Effector memory CD4-positive, alpha-beta T cell (primary cell): ENCODE measurements at places on chromosomes 7 and 10.

- no peak for DNase-seq
These were observed 201.6 kb upstream of the LRRN3 start for GRCh38 chr7:110889335-110889734.

- no peak for DNase-seq
These were observed 73.2 kb downstream of the VCL start for GRCh38 chr10:74071157-74071556.

DNA sequence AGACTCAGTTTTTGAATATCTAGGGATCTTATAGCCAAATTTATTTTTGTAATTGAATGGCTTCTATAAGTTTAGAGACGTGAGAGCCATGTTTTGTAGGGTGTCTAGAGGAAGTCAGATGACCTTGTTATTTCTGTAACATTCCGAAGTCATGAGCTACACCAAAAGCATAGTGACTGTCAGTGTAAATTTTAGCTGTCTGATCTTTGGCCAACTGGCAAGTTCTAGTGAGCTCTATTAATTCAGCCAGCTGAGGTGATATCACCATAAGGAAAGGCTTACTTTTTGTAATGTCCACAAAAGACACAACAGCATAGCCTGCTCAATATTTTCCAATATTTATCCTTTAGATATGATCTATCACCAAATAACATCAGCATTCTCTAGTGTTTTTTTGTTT is 9.9 kb upstream of the NT5C3A start:
- DNase-seq: no peak

DNA sequence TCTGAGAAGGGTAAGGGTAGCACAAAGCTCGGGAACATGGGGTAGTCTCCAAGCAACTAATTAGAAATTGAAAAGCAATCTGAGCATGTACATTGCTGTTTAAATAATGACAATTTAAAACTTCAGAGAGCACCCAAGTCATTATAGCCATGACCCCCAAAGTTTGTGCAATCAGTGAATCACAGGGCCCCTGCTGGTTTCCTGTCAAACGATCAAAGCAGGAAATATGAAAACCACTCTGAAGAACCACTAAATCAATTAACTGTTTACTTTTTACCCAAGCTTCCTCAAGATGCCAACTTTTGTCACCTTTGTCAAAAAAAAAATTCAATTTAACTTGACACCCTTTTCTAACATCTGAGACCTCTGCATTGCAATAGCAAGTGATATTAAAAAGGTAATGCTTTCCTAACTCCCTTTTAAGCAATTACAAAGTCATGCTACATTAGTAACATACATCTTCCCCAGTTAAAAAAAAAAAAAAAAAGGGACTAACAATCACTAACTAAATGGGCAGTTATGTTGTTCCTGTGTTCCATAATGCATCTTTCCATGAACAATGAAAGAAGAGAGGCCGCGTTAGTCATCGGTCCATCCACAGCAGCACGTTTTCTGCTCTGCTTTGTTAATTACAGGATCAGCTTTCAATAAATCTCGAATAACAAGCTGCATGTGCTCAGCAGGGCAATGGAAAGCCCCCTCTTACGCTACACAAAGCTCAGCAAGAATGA is 80.6 kb downstream of the ETV1 start:
- DNase-seq: no peak

DNA sequence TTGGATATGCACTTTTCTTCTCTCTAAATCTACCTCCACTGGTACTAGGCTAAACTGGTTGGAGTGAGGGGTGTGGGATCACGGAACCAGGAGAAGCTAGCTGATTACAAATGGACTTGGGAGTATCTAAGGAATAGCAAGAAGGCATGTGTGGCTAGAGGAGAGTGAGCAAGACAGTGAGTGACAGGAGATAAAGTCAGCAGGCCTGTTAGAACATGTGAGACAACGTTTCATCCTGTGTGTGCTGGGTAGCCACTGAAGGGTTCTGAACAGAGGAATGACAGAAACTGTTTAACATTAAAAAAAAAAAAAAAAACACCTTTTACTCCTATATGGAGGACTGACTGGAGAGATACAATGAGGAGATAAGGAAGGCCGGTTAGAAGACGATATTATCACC is 51.7 kb downstream of the ZNF438 start:
- DNase-seq: no peak

GRCh38 chr7:149718730-149719049 is 54.7 kb downstream of the ZNF467 start:
- DNase-seq: no peak

- no peak for DNase-seq
These were observed 19.4 kb downstream of the MTURN start for GRCh38 chr7:30154111-30154587.

DNA sequence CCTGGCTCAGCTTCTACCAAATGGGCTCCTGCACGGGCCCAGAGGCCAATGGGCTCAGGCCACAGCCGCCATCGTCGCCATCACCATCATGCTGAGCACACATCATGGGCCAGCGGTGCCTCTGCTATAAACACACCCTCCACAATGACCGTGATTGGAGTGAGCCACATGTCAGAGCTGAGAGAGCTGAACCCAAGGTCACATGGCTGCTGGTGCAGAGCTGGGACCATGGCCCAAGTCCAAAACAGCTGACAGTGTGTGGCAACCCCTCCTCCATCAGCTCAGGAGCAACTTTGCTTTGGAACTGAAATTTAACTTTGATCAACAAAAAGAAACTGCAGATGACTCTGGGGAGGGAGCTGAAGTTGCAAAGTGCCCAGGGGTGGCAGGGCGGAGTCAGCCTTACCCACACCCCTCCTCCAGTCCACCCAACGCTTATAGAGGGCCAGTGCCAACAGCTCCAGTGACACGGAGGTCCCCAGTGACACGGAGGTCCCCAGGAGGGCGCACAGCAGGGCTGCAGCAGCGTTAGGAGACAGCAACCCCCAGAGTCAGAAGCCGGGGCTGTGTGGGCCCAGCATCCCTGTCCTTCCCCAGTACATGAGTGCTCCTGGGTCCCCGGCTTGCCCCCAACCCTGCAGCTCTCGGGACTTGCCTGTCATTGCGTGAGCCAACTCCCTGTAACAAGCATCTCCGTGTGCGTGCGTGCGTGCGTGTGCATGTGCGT is 249.6 kb downstream of the ELFN1 start:
- DNase-seq: no peak

DNA sequence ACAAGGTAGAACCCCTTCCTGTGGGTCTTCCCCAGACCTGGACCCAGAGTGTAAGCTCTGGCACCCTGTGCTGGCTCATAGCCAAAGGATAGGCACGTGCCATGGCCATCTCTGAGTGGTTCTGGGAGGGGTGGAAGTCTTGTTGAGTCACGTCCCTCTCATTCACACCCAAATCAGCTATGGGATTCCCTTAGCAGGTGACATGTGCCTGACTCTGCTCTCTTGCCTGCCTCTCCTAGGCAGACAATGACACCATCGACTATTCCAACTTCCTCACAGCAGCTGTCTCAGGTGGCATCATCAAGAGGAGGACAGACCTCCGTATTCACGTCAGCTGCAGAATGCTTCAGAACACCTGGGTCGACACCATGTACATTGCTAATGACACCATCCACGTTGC is 59.8 kb downstream of the C10orf120 start:
- no peak for DNase-seq

- no peak for DNase-seq
These were observed 79.6 kb downstream of the OR13A1 start for GRCh38 chr10:45235798-45236220.

- no peak for DNase-seq
These were observed 54.8 kb upstream of the EXOC4 start for GRCh38 chr7:133197972-133198544.

- no peak for DNase-seq
These were observed 36.6 kb downstream of the RNLS start for GRCh38 chr10:88546497-88546896.

- no peak for DNase-seq
These were observed 15.1 kb downstream of the UPF2 start for GRCh38 chr10:12027539-12027938.

GRCh38 chr7:93196336-93196735 is 29.9 kb downstream of the HEPACAM2 start:
- no peak for DNase-seq

- no peak for DNase-seq
These were observed 66.9 kb upstream of the BAIAP2L1 start for GRCh38 chr7:98467570-98468312.

- no peak for DNase-seq
These were observed 92.5 kb downstream of the KLF6 start for GRCh38 chr10:3692387-3692999.

DNA sequence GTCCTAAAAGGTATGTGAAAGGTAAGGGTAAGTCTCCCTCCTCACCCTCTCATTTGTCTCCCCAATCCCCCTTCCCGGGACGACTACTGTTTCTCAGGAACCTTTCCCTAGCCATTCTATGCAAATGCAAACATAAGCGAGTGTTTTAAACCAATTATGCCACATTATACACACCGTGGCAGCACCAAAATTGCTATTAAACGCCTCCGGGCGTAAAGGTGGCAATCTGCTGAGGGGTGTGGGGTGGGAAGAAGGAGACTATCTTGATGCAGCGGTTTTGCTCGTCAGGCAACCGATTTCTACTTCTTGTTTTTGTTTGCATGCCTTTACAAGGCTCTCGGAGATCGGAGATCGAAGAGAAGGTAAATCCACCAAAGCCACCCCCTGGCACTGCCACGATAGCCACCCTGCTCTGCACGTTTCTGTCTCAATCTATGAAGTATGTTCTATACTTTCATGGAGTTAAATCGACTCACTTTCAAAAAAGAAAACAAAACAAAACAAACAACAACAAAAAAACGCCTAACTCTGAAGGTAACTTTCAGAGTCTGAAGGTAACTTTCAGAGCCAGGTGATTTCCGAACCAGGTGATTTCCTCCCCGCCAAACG is 46.0 kb upstream of the CDK1 start:
- peak; percentile 4 for DNase-seq

DNA sequence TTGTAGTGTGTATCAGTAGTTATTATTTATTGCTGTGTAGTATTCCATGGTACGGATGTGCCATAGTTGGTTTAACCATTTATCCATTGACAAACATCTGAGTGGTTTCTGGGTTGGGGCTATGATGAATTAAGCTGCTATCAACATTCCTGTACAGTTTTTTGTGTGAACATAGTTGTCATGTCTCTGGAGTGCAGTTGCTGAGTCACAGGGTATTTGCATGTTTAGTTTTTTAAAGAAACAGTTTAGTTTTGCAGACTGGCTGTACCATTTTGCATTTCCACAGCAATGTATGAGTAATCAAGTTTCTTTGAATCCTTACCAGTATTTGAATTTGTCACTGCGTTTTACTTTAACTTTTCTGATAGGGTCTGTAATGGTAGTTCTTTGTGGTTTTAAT is 516.7 kb upstream of the CELF2 start:
- no peak for DNase-seq

DNA sequence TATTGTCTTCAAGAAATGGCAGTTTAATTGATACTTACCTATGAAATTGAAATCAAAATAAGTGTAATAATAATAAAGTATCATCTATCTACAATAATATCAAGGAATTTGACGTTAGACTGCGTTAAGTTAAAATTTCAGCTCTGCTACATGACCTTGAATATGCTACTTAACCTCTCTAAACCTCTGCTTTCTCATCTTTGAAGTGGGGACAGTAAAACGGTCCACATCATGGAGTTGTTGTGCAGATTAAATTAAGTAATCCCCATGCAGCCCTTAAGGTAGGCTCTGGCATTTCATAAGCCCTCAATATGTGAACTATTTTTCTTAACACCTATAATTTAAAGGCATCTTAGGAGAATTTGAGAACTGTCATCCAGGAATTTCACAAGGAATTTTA is 252.4 kb upstream of the PHF14 start:
- no peak for DNase-seq

GRCh38 chr10:132904181-132904813 is 38.1 kb downstream of the CFAP46 start:
- DNase-seq: no peak

DNA sequence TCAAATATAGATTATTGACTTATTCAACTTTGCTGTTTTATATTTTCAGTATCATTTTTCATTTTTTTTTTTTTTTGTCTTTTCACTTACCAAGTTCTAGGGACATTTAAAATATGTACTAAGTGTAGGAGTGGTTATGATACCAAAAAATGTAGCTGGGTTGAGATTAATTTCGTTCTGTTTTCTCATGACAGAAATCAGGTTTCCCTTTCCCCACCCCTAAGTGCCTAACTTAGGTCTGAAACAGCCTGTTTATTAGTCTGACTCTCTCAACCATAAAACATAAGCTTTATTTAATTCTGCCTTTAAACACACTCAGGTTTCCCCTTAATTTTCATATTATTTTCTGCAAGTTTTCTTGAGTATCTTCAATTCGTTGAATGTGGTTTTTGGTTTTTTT is 22.1 kb downstream of the TMEM106B start:
- no peak for DNase-seq

- DNase-seq: no peak
These were observed 714 bp upstream of the KCND2 start for GRCh38 chr7:120272261-120272660.

DNA sequence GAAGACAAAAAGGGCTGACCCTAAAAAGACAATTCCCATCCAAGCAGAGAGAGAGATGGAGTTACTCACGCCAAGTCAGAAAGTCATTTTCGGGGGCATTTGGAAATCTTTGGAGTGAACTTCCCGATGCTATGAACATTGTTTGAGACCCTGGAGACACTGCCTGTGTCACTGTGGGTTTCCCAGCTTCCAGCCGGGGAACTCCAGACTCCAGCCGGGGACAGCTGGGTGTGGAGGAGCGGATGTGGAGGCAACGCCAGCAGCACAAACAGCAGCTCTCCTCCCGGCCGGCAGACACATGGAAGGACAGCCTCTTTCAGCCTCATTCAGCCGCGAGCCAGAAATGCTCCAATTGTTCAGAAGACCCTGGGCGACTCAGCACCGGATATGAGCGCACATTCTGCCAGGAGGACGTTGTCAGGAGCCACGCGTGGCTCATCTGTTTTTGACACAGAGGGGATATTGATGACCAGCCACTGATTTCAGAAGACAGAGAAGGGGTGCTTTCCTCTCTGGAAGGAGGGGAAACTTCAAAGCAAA is 97.6 kb downstream of the PRPF18 start:
- no peak for DNase-seq

- no peak for DNase-seq
These were observed 107.2 kb downstream of the CDK6 start for GRCh38 chr7:92729172-92729571.

- no peak for DNase-seq
These were observed 721.2 kb upstream of the SEMA3D start for GRCh38 chr7:85908051-85908450.

DNA sequence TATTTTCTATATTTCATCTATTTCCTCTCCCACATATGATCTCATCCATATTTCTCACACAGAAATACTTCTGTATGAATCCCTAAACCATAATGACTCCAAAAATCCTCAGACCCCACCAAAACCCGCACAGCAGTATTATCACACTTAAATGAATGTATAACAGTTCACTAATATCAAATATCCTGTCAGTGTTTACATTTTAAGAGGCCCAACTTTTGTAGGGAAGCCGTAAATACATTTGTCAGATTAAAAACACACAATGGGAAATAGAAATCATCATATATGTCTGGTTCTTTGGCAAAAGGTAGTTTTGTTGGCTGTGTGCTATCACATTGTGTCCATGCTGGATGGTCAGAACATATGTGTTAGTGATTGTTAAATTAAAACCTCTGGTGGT is 4.2 kb downstream of the AUTS2 start:
- no peak for DNase-seq

GRCh38 chr10:4125776-4126175 is 340.8 kb upstream of the KLF6 start:
- DNase-seq: no peak

- no peak for DNase-seq
These were observed 67.8 kb downstream of the ZNRF2 start for GRCh38 chr7:30352169-30352568.
